ENCODE measurements at places on chromosomes 16 and 17.

GRCh38 chr17:7343250-7343649 is 6.9 kb downstream of the ACAP1 start:
- no peak for DNase-seq

DNA sequence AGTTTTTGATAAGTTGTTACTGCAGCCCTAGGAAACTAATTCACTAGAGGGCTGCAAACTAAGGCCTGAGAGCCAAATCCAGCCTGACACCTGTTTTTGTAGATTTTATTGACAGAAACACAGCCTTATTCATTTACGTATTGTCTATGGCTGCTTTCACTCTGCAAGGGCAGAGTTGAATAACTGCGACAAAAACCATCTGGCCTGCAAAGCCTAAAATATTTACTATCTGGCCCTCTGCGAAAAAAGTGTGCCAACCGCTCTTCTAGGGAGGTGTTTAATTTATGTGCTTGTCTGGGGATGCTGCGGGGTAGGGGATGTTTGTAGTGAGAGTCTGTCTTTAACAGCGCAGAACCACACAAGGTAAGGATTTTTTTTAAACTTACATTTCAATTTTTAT is 165.0 kb upstream of the RBFOX1 start:
- no peak for DNase-seq

DNA sequence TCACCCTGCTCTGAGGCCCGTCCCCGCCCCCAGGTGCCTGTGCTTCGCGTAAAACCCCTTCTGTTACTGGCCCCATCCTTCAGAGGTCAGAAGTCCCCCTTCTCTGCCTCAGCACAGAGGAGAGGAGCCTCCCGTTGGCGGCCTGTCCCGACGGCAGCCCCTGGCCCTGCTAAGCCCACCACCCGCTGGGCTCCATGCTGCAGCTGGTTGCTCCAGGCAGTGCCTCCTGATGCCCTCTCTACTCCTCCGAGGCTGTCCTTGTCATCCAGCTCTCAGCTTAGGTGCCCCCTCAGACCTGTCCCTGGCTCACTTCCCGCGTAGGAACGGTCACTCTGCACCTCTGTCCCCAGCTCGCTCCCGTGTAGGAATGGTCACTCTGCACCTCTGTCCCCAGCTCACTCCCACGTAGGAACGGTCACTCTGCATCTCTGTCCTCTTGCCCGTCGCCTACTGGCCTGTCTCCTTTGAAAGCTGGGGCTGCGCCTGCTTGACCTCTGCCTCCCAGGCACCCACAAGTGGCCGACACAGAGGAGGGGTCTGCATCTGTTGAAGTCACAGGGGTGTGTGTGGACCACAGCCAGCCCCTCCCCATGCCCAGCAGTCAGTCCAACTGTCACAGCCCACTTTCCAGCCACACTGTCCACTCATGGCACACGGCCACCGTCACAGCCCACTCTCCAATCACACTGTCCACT is 31.7 kb upstream of the ZC3H18 start:
- no peak for DNase-seq

GRCh38 chr17:41663451-41664171 is 25.1 kb upstream of the EIF1 start:
- DNase-seq, result no peak

DNA sequence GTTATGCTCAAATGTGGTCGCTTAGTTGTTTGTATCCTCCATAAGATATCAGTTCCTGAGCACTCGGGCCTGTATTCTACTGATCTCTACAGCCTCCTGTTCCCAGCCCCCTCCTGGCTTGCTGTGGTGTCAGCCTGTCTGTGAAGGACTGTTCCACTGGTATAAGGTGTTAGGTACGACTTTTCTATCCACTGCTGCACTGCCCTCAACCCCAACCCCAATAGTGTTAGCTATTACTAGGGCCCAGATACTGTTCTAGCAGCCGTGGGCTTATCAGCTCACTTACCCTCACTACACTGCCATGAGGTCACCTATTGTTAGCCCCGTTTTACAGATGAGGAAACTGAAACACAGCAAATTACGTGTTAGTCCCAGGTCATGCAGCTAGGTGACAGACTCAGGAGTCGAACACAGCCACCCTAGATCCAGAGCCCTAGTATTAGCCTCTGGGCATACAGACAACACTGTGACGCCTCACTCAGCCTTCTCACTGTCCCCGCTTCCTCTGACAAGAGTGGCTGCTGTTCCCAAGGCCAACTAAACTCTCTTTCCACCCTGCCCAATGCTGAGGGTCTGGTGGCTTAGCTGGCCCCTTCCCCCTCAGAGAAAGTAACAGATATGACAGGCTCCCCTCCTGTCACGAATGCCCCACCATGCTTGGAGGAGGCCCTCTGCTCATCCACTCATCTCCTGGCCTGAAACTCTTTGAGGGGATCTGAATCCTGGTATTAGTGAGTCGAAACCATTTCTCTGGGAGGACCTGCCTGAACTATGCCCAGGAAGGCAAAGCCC is 25.6 kb upstream of the ZNF652 start:
- DNase-seq, result no peak
